ENCODE measurements at places on chromosomes 16 and 17. TPM values are rescaled to one million over a fixed set of nuclear protein-coding genes. Genes with fewer than 3 reads are reported as not detected.

The SLC47A2 gene
- 0.27 TPM for polyA plus RNA-seq

- no peak for DNase-seq
Measured at GRCh38 chr17:62888148-62888547, 77.9 kb upstream of the TANC2 start.

DNA sequence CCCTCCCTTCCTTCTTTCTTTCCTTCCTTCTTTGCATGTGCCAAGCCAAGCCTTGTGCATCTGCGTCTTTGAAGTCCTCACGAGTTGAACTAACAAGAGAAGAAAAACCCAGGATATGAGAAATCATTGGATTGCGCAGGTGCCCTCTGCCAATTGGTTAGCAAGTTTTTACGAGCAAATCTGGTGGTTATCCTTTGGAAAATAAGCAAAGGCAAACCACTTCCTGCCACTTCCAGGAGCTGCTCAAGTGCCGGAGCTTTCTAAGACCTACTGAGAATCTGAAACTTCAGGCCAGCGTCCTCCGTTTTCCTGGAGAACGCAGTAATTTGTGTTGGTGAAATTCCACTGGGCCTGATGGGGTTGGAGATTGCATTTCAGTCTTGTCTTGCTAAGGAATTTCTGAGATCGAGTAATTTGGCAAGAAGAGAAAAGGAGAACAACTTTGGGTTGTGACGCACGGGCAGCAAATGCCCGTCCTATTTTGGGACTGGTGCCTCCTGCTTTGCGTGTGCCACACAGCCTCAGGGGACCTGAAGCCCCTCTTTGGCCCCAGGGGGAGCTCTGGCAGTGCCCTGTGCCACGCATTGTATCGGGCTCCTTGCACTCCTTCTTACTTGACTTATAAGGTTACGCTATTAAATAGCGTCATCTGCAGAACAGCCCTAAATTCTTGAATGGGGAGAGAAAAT, 56.4 kb downstream of the CMIP start:
- no peak for DNase-seq

The TBX6 gene
- polyA plus RNA-seq, result 0.77 TPM

The TEKT1 gene
- polyA plus RNA-seq, result not detected

The SULT1A1 gene
- 8.8 TPM for polyA plus RNA-seq

DNA sequence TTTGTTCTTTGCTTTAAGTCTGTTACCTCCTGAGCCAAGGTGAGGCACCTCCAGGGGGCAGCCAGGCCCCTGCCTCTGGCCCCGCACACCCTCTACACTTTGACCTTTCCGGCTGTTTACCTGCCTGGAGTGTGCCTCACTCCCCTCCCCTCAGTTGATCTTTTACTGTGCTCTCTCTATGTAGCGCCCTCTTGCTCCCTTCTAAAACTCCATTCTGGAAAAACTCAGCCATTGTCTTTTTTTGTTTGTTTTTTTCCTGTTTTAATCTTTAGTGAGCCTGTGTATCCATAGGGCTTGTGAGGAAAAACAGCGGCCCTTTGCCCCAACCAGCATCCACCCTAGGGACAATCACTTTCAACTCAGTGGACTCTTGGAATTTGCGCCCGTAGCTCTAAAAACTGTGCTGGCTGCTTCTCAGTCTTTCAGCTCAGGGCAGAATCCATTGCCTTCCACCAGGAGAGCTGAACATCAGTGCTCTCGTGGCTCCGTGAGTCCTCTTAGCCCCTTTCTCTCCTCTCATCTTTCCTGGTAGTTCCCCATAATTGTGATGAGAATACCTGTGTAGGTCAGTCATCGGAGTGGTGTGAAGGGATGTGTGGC, 4.3 kb downstream of the AMDHD2 start:
- DNase-seq, result no peak

- DNase-seq, result no peak
Measured at GRCh38 chr17:48720266-48721008, 1.9 kb downstream of the PRAC1 start.

GRCh38 chr17:7650509-7651096, at the start of gene ATP1B2:
ATP1B2 (plus strand) TSS chr17:7650926; CDS start chr17:7651519, 593 bp downstream.
- DNase-seq, result peak; percentile 79

The KRTAP3-2 gene
- 0.28 TPM for polyA plus RNA-seq

GRCh38 chr16:87298857-87299465, 18.2 kb downstream of the C16orf95 start:
- DNase-seq, result no peak

DNA sequence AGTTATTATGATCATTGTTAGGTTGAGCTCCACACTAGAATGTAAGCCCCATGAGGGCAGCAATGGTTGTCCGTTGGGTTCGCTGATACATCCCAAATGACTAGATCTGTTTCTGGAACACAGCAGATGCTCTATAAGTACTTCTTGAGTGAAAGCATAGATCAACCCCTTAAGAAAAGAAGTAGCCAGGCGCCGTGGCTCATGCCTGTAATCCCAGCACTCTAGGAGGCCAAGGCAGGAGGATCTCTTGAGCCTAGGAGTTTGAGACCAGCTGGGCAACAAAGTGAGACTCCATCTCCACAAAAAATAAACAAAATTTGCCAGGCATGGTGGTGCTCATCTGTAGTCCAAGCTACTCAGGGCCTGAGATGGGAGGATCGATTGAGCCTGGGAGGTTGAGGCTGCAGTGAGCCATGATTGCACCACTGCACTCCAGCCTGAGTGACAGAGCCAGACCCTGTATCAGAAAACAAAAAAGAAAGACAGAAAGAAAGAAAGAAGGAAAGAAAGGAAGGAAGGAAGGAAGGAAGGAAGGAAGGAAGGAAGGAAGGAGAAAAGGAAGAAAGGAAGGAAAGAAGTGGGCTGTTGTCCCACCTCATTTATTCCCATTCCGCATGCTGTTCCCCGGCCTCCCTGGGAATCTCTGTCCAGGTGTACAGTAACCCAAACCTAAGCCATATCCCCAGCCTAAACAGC, 54.4 kb upstream of the RPL38 start:
- no peak for DNase-seq

Measured in hindlimb muscle (tissue), 1 donor.